ENCODE measurements at places on chromosomes 4 and X.

- DNase-seq = no peak
Measured at GRCh38 chr4:145189981-145190380, 9.6 kb upstream of the OTUD4 start.

DNA sequence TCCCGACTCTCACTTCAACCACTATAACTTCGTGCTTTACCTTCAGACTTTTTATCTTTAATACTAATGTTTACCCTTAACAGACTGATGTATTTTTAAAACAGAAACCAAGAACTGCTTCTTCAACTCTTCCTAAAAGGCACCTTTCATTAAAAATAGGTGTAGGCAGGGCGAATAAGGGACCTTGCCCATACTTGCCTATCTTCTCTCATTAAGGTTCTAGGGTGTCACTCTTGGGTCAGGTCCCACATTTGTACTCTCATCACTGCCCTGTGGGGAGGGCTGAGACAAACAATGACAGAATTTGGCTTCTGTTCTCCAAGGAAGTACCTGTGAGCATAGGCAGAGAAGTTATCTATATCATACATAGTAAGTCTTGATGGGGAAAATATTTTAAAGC lies 69.7 kb downstream of the ANKRD50 start:
- DNase-seq = no peak

DNA sequence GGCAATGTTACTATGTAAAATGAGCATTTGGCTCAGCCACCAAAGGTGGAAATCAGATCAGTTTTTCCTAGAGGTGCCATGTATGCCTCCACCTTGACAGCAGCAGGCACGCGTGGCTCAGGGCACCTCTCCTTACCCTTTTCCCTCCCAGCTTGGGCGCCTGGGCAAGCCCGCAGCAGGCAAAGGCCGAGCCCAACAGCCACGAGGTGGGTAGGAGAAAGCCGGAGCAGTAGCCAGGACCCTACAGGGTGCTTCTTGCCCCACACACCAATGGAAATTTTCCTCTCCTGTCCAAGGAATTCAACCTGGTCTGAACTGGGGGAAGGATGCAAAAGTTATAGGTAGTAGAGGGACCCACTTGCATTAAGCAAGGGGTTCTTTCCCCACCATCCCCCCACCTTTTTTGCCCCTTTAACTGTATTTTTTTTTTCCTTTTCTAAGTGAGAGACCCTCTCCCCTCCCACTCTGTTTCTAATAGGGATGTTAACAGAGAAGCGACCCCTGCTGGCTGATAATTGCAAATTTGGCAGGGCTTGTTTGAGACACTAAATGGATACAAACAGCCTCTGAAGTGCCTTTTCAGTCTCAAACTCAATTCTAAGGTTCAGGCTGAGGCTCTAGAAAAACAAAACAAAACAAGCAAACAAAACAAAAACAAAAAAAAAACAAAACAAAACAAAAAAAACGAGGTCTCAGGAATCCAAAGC lies 895.1 kb downstream of the PCDH18 start:
- DNase-seq = peak; percentile 39

GRCh38 chr4:166169111-166169510 lies 296.1 kb downstream of the TLL1 start:
- DNase-seq = peak; percentile 38

GRCh38 chrX:1700757-1701156 lies 85.9 kb downstream of the ASMT start:
- DNase-seq = no peak

- no peak for DNase-seq
Measured at GRCh38 chr4:113008716-113009115, 40.7 kb upstream of the ANK2 start.

DNA sequence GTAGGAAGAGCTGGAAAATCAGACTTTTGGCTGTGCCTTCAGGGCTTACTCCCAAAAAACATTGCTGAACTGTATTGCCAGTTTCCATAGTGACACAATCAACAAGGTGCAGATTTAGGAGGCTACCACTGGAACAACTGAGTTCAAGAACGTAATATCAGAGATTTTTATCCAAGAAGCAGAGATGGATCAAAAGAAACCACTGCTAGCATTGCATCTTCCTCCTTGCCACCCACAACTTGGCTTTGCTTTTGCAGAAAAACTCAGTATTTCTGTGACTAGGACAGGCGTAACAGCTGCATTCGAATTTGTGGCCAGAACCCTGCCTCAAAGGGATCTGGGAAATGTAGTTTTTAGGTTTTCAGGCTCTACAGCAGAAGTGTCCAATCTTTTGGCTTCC lies 27.8 kb upstream of the WDFY3 start:
- DNase-seq = no peak

GRCh38 chr4:179325181-179325580 lies 1882.9 kb upstream of the AGA start:
- no peak for DNase-seq

GRCh38 chr4:123556526-123556925 lies 159.9 kb downstream of the SPRY1 start:
- no peak for DNase-seq

DNA sequence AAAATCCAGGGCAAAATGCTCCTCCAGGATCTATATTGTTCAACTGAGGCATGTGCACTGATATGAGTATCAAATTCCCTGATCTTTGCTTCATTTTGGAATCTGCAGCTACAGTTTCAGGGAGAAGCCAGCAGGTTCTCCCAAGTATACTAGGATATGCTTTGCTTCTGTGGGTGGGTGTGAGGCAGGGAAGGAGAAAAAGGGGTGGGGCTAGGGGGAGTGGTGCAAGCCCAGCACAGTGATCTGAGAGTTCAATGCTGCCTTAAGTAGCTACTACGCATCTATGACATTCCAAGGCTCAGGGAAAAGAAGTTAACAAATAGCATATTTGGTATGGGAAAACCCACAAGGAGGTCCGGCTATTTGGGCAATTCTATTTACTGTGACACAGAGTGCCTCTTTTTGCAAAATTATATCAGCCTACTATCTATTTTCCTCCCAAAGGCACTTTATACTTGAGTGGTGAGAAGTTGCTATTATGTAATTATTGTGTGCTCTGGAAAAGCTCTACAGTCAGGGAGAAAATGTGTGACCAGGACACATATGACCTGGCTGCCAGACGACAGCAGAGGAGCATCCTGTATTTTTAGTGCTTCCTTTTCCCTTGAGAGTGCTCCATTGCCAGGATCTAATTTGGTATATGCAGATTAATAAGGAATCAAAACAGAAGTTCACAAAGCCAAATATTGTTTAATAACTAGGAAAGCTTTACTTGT lies 162.0 kb downstream of the RNF150 start:
- DNase-seq = no peak

DNA sequence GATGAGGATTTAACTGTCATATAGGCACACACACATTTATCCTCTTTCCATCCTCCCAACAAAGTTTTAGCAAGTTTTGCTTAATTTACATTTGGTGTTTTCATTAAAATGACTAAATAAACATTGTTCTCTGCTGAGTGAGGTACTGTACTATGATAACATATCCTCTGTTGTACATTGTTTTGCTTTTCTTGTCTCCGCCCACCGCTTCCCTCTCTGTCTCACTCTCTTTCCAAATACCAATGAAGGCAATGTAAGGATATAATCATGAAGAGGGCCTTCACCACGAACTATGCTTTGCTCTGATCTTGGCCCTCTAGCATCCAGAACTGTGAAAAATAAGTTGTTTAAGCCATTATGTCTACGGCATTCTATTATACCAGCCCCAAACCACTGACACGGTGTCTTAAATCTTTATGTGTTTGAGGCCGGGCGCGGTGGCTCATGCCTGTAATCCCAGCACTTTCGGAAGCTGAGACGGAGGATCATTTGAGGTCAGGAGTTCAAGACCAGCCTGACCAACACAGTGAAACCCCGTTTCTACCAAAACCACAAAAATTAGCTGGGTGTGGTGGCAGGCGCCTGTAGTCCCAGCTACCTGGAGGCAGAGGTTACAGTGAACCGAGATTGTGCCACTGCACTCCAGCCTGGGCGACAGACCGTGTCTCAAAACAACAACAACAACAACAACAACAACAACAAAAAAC lies 65.3 kb downstream of the HPRT1 start:
- DNase-seq = no peak

DNA sequence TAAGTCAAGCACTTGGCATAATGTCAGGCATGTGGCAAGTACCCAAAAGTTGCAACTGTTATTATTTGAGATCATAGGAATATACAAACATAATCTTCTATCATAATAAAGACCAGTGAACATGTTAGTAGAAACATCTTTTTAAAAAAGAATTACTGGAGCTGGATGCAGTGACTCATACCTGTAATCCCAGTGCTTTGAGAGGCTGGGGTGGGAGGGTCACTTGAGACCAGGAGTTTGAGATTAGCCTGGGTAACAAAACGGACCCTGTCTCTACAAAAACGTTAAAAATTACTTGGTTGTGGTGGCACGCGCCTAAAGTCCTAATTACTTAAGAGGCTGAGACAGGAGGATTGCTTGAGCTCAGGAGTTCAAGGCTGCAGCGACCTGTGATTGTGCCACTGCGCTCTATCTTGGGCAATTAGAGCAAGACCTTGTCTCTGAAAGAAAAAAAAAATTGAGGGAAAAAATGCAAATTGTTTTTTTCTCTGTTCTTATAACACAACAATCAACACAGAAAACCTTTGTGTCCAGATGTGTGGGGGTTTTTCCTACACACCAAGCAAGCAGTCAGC lies 284.3 kb downstream of the ARHGAP10 start:
- DNase-seq = no peak

DNA sequence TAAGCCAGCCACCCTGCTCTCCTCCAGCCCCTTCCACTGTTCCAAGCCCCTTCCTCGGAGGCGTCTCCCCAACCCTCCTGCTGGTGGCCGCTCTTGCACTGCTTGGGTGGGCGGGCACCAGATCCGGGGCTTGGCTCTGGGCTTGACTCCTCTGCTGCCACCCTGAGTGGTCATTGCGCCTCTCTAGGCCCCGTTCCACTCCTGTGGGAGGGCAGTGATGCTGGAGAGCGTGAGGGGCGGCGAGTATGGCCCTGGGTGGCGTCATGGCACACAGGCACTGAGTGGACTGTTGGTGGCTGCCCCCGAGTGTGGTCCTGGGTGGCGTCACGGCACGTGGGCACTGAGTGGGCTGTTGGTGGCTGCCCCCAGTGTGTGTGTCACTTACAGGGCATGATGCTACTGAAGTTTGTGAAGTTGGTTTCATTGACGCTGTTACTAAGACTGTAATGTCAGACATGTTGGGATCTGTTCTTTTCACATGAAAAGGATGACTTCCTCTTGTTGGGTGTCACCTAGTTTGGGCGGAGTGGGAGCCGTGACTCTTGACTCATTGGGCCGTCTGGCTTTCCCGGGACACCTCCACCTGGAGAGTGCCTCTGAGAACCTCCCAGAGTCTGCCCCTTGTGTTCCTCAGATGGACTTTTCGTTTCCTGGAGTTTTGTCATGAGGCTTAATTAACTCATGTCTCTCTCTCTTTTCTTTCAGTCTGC lies 55.9 kb upstream of the HGFAC start:
- DNase-seq = no peak

GRCh38 chr4:88771883-88772450 lies 74.3 kb upstream of the NAP1L5 start:
- no peak for DNase-seq

- DNase-seq = no peak
Measured at GRCh38 chr4:100206850-100207249, 16.6 kb upstream of the DDIT4L start.

- no peak for DNase-seq
Measured at GRCh38 chr4:187302457-187303150, 578.9 kb upstream of the FAT1 start.

GRCh38 chr4:152590179-152591031 lies 54.5 kb upstream of the FBXW7 start:
- no peak for DNase-seq

DNA sequence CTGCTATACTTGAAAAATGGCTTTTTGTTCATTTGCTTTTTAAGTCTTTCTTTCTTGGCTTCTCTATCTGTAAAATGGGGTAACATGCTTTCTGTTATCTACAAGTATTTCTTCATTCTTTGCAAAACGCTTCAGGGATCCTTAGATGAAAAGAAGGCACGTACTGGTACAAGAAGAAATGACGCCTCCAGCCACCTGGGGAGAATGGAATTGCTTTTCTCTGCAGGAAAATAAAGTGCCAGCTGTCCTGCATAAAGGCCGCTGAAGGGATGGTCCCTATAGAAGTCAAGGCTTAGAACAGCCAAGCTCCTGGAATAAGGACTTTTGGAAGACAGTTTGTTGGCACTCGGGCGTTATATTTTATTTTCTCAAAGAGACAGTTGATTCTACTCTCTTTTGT lies 210.8 kb upstream of the RASGEF1B start:
- DNase-seq = no peak

Measured in endothelial cell (in vitro differentiated cells).